Activated CD4-positive, alpha-beta T cell treated with anti-CD3 and anti-CD28 coated beads for 36 hours (primary cell): ENCODE measurements at places on chromosomes 1 and 21. TPM values are rescaled to one million over a fixed set of nuclear protein-coding genes. Genes with fewer than 3 reads are reported as not detected.

SGIP1 gene
- 0.02 TPM for total RNA-seq

SV2A gene
- total RNA-seq = 7.8 TPM

DNA sequence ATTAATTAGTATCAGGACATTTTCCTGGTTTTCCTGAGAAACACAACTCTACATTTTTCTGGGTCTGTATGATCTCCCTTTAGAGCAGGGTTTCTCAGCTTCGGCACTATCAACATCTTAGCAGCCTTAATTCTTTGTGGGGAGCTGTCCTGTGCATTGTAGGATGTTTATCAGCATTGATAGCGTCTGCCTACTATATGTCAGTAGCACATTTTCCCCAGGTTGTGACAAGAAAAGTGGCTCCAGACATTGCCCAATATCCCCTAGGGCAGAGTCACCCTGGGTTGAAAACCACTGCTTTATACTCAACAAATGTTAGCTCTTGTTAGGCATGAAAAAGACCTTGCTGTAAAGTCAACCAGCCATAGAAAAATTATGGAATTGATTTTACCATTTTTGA is 195.1 kb upstream of the FMN2 start:
- H3K27ac ChIP-seq = no peak overlapping the region
- no peaks in the 10 kb centered on the region for H3K36me3 ChIP-seq
- H3K27me3 ChIP-seq = peaks cover 4% of the 10 kb centered on the region
- no peak overlapping the region for H3K4me3 ChIP-seq
- no peak for DNase-seq

DNA sequence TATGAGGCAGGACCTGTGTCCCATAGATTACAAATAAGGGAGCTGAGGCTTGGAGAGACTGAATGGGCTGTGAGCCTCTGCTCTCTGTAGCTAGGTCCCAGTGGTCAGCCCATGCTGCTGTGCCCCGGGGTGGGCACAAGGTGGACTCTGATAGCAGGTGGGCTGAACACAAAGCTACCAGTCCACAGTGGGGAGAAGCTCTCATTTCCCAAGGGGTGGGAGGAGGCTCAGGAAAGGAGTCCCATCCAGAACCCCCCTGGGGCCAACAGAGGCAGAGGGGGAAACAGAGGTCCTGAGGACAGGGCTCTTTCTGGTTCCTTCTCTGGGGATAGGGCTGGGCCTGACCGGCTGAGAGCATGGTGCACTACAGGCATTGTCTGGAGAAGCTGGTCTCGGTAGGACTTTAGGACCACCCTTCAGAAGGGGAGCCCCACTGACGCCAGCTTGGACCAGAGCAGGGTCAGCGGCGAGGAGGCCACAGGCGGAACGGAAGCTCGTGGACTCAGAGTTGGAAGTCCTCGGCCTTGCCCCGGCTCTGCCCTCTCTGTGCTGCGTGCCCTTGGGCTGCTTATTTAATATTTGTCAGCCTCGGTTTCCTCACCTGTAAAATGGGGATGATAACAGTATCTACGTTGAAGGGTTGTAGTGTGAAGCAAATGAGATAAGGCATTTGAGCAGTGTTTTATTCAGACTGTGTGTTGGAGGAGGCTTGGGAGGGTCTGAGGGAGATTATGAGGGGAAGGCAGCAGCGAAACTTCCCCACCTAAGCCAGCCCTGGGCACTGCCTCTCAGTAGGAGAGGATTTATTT is 26.6 kb downstream of the SDE2 start:
- H3K4me3 ChIP-seq = no peak overlapping the region
- H3K4me1 ChIP-seq = peaks cover 4% of the 10 kb centered on the region
- H3K27ac ChIP-seq = no peak overlapping the region
- DNase-seq = no peak
- H3K36me3 ChIP-seq = peaks cover 4% of the 10 kb centered on the region

SLC44A5 gene
- total RNA-seq = not detected

GRCh38 chr1:204409123-204409522 is 2.5 kb downstream of the PPP1R15B start:
- H3K27me3 ChIP-seq = no peaks in the 10 kb centered on the region
- peaks cover 18% of the 10 kb centered on the region for H3K4me1 ChIP-seq
- H3K36me3 ChIP-seq = peaks cover 71% of the 10 kb centered on the region
- peak overlapping the region; percentile 98 for H3K4me3 ChIP-seq
- peak overlapping the region; percentile 100 for H3K27ac ChIP-seq
- no peak for DNase-seq

ASCL5 gene
- not detected for total RNA-seq

DNA sequence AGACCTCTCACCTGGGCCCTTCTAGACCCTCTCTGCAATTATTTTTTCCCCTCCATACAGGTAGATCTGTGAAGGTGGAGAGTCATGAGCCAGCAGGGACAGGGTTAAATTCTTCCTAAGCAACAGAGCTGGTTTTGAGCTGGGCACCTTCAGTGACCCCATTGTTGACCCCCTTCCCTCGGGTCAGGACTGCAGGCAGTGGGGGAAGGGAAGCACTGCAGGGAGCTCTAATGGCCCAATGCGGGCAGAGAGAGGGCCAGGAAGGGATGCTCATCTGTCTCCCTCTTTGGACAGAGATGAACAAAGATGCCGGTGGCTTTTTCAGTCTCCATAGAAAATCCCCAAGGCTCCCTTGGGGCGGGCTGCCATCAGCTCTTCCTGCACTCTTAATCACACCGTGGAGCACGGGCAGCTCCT is 21.4 kb downstream of the SOX13 start:
- H3K4me1 ChIP-seq = no peaks in the 10 kb centered on the region
- no peak overlapping the region for H3K27ac ChIP-seq
- H3K4me3 ChIP-seq = no peak overlapping the region
- no peak for DNase-seq

MPL gene
- total RNA-seq = not detected

- no peaks in the 10 kb centered on the region for H3K27me3 ChIP-seq
- H3K36me3 ChIP-seq = no peaks in the 10 kb centered on the region
- no peak overlapping the region for H3K4me3 ChIP-seq
- no peak for DNase-seq
- no peaks in the 10 kb centered on the region for H3K4me1 ChIP-seq
Measured at GRCh38 chr1:226609836-226610455, 61.4 kb downstream of the STUM start.

DNA sequence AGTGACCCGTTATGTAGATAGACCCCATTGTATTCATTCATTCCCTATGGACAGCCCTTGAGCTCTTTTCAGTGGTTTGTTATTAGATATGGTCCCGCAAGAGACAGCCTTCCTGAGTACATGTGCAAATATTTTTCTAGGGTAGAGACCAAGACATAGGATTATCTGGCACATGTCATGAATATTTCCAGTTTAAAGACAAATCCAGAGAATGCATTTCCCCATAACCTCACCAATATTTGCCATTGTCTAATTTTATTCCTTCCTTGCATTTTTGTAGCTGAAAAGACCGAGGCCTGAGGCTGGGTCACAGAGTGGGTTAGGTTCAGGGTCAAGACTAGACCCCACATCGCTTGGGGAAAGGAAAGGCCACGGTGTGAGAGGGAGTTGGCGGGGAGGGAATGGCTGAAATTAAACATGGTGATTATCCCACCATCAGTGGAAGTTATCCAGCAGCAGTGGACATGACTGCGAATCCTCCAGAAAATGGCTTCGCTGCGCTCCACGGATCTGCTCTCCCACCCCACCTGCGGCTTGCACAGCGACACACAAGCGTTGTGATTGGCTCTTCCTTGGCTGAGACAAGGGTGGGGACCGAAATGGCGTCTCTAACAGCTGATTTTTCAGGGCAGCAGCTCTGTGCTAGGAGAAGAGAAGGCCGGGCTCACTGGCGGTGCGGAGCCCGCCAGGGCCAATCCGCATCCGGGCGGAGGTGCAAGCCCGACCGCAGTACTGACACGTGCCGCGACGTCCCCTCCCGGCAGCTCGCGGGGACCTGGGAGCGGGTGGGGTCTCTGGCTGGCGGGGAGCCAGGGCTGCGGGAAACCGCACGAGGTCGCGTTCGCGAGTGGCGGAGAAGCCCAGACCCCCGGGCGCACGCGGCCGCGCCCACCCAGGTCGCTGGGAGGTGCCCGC is 16.1 kb upstream of the STMN1 start:
- H3K4me3 ChIP-seq = peak overlapping the region; percentile 62
- H3K27me3 ChIP-seq = peaks cover 8% of the 10 kb centered on the region
- no peaks in the 10 kb centered on the region for H3K36me3 ChIP-seq
- DNase-seq = peak; percentile 65
- H3K27ac ChIP-seq = peak overlapping the region; percentile 56
